H1 (cell line): ENCODE measurements at places on chromosomes 7 and 10. TPM values are rescaled to one million over a fixed set of nuclear protein-coding genes. Genes with fewer than 3 reads are reported as not detected.
A peak's percentile ranks its signal among the peaks of the same experiment; 100 is the strongest.

GRCh38 chr10:102753718-102754117 is 10.0 kb downstream of the WBP1L start:
- no peak for DNase-seq

- DNase-seq, result no peak
Observed at GRCh38 chr10:73039635-73040034, 57.0 kb downstream of the P4HA1 start.

DNA sequence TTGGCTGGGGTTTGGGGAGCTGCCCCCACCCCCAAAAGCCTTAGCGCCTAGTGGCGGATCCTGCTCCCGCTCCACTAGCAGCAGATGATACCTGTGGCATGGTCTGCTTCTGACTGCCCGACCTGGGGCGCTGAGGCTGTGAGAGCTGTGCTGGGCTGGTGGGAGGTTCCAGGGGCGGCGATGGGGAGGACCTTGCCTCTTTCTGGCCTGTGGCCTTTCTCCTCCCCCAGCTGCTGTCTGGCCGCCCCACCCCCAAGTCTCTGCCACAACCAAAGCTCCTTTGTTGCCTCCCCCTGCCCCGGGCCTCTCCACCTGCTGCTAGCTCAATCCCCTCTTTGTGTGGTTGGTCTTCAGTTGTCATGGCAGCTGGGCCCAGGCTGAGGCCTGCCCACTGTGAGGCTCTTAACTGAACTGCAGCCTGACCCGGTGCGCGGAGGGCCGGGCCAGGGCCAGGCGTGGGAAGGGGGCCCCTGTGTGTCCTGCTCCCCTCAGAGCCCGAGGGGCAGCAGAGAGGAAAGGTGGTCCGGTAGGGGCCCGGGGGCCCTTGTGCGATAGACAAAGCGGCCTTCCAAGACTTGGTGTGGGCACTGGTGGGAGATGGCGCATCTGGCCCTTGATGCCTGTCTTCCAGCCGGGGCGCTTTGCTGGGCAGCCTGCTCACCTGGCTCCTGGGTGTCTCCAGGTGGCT is 4.7 kb downstream of the ZNF775 start:
- peak; percentile 92 for DNase-seq

DNA sequence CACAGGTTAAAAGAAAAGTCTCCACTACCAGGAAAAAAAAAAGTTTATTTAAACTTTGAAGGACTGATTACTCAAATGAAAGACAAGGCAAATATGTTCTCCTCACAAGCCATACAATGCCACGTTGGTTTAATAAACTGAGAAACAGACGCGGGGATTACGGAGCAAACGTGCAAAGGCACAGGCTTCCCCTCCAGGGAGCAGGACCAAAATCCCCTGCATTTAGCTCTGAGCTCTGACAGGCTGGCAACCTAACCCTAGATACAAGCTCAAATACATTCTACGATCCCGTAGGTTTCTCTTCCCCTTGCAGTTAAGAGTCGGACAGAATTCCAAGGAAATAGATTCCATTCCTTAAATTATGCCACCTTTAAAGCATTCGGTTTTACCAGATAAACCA is 7.7 kb upstream of the GRB10 start:
- no peak for DNase-seq

GRCh38 chr10:30028006-30028737 is 31.2 kb downstream of the JCAD start:
- DNase-seq, result no peak

DNA sequence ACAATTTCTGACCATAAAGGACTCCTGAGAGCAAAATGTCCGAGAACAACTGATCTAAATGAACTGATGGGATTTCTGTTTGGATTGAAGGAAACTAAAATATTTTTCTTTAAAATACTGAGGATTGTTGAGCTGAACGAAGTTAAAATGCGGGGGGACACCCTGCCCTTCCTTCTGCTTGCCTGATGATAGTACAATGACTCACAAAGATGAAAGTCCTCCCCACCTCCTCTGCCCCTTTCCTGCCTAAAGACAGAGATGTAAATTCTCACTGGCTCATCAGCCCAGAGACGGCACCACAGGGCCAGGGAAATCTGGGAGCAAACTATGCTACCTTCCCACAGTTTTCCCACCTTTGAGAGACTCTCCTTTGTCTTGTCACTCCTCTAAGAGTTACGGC is 180.6 kb downstream of the PHTF2 start:
- DNase-seq, result no peak

DNA sequence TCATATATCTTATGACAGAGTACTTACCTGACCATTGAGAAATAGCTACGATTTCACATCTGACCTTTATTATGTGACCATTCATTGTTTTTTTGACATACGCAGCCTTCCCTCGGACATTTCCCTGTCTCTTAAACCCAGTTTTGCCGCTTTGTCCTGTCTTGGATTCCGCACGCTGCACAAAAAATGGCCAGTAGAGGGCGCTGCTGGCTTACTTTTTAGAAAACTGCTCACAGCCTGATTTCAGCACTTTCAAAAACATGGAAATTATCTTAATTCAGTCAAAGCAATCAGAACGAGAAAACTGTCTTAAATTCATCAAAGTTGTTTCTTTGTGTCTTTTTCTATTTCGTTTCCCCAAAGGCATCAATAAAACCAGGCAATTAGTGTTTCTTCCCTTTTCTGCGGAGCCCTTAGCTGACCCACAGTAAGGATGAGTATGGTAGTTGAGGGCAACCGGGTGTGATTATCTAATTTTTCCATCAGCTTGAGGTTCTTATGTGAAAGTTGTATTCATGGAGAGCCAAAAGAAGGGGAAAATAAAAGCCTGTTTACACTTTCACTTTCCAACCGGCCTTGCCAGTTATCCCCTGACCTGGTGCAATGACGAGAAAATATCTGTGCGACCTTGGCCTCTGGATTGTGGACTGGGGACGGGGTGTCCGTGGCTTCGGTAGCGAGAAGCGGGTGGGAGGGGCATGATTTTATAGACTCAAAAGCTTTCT is 144.4 kb downstream of the DYNC1I1 start:
- DNase-seq, result peak; percentile 34

DNA sequence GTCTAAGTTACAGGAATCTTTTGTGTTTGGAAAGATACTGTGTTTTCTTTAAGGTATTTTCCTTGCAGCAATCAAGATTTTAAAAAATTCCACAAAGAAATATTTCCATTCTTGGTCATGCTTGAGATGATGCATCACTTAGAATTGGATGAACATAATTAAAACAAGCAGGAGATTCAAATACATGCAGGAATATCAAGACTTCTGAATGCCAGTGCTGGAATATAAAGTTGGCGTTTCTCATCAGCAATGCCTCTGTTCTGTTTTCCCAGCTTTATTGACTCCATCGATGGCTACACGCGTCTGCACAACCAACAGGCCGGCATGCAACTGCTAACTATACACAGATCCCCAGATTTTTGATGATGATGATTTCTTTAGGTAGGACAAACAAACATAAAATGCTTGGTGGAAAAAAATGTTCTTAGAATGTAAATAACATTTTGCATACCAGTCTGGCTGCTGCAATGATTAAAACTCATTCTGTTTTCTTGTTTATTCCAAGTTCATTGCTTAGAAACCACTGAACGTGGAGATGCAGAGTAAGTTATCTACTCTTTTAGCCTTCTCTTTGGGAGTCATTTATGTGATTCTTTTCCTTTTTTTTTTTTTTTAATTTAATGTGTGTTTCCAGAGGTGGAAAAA is 91.3 kb upstream of the FAM171A1 start:
- no peak for DNase-seq

DNA sequence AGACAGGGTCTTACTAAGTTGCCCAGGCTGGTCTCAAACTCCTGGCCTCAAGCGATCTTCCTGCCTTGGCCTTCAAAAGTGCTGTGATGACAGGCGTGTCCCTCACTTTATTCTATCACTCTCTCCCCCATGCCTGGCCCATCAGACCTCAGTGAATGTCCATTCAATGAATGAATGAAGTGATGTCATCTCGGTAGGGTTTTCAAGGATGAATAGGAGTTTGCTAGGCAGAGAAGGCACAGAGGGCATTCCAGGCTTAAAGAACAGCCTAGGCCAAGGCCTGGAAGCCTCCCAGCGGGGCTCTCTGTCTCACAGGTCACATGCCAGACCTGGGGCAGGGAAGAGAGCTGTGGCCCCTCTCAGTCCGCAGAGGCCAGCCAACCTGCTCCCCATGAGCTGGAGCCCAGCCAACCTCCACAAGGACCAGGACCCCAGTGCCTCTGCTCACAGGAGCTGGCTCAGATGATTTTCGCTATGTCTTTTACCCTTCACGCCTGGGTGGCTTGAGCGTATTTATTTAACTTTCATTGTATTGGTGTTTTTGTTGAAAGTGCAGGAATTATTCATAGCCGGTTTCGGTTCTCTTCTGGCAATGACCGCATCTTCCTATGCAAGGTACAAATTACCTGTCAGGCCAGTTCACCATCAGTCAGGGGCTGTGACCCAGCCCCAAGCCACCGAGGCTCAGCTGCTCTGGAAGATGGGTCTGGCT is 11.8 kb upstream of the TNRC18 start:
- DNase-seq, result no peak

DNA sequence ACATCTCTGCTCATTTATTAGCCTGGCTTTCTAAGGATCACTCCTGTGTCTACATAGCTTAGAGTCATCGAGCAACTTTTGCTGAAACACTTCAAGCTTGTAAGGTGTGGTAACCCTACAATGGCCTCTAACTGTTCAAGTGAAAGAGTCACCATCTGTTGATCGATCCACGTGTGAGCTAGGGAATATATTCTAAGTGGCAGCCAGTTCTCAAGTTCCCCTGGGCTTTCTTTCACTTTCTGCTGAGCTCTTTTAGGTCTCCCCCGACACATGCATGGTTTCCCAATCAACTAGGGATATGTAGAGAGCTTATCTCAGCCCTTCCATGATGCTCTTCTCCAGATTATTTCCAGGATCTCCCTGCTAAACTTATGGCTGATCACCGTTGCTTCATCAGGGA is 15.5 kb downstream of the AOAH start:
- no peak for DNase-seq

GRCh38 chr10:131626274-131626673 is 274.5 kb upstream of the PPP2R2D start:
- no peak for DNase-seq

GRCh38 chr10:69677985-69678654 is 48.1 kb downstream of the FAM241B start:
- no peak for DNase-seq

- no peak for DNase-seq
Observed at GRCh38 chr10:59276919-59277318, 85.4 kb downstream of the FAM13C start.

- no peak for DNase-seq
Observed at GRCh38 chr10:3331690-3332230, 159.2 kb upstream of the PITRM1 start.

DNA sequence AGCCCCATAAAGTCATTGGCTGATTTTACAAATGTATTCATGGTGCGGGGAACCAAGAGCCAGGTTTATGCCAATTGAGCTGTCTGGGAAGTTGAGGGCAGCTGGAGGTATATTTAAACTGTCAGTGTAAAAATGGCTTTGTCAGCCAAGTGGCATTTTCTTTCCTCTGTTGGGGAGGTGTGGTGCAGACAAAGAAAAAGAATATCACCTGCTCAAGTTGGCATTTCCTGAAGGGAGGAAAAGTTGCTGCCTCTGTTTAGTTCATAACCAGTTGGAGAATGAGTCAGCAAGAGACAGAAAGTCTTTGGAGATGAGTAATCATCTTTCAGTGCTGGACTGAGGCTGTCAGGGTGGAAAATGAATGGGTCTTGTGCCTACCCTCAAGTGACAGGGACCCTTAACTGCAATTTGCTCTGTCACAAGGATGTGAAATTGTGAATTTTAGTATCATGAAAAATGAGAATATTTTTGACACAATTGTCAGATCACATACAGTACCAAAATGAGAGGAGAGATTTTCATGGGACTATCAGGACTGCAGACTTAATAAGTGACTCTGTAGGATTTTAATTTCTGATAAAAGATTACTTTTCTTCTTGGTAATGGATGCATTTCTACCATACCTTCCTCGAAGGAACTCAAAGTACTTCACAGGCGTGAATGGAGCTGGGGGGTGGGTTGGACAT is 137.3 kb downstream of the ANLN start:
- DNase-seq, result no peak

DNA sequence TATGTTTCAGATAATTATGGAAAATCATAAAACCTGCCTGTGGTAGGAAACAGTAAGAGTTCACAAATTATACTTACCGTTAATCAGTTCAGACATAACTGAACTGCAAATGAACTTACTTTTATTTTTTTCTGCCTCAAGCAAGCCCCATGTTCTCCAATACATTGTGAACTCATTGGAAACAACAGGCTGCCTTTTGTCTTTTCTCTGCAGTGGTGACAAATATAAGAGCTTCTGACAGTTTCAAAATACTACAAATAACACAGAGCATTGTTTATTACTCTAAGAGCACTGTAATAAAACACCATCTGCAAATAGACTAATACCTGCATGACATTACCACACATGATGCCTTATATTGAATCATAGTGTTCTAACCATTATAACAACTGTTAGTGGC is 94.0 kb upstream of the CDCA7L start:
- DNase-seq, result no peak

- DNase-seq, result no peak
Observed at GRCh38 chr10:734481-734880, 45.0 kb upstream of the DIP2C start.

GRCh38 chr7:71912476-71912875 is 499.7 kb downstream of the CALN1 start:
- DNase-seq, result no peak

DNA sequence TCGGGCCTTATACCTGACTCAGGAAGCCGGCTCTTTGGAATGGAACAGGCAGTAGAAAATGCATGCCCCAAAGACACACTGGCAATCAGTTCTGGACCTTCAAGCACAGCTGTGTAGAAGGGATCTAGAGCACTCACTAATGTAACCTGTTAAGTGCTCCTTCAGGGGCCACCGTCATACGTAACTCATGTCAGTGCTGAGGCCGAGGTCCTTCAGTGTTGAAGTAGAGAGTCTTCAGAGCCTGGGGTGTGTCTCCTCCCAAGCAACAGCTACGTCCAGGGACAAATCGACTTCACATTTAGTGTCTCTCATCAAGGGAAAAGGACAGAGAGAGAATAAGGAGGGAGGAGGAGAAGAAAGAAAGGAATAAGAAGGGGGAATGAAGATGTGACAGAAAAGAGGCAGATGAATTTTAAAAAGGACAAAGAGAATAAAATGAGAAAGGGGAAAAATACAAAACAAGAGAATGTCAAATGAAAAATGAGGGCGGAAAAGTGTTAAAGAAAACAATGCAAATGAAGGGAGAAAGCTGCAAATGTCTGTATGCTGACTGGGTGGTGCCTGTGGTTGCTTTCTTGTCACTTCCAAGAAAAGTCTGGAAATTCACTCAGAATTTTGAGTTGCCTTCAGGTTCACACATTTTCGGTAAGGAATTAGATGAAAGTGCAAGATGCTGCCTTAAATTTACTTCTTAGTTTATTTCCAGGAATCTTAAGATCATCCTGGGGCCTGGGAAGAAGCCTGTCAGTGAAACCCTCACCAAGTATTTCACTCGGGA is 989.4 kb downstream of the GRID1 start:
- DNase-seq, result no peak

NUTM2A gene
- 0.51 and 0.66 TPM in 2 replicates for polyA plus RNA-seq

TBX20 gene
- polyA plus RNA-seq, result 0.08 TPM in 2 replicates

UNC5B gene
- polyA plus RNA-seq, result 27.9 and 34.1 TPM in 2 replicates

PRPF18 gene
- polyA plus RNA-seq, result 1.8 and 3.8 TPM in 2 replicates

OLAH gene
- not detected in 2 replicates for polyA plus RNA-seq

GHRHR gene
- 0.60 and 1.6 TPM in 2 replicates for polyA plus RNA-seq

AMPH gene
- polyA plus RNA-seq, result 3.6 and 7.3 TPM in 2 replicates

NKX2-3 gene
- polyA plus RNA-seq, result not detected in 2 replicates

SPAG6 gene
- 0.14 TPM in 2 replicates for polyA plus RNA-seq

KIF11 gene
- 5.9 and 11.1 TPM in 2 replicates for polyA plus RNA-seq

TET1 gene
- polyA plus RNA-seq, result 10.3 and 15.2 TPM in 2 replicates

CYP2E1 gene
- 0.11 TPM in 2 replicates for polyA plus RNA-seq
